H9 (cell line): ENCODE measurements at places on chromosomes 12 and 14. TPM values are rescaled to one million over a fixed set of nuclear protein-coding genes. Genes with fewer than 3 reads are reported as not detected.

Gene ANGEL1
- 21.5 TPM in 2 replicates for total RNA-seq

Gene FLRT2
- total RNA-seq, result 2.8 and 3.3 TPM in 2 replicates

Gene TSPAN8
- total RNA-seq, result not detected in 2 replicates

Gene CPNE8
- total RNA-seq, result 1.9 and 2.4 TPM in 2 replicates

Gene NPFF
- not detected in 2 replicates for total RNA-seq

Gene GPR65
- total RNA-seq, result not detected in 2 replicates

GRCh38 chr12:52164624-52165023 is 27.2 kb downstream of the KRT80 start:
- H3K27me3 ChIP-seq, result no peaks in the 10 kb centered on the region
- no peak overlapping the region for H3K4me3 ChIP-seq
- H3K36me3 ChIP-seq, result no peaks in the 10 kb centered on the region

DNA sequence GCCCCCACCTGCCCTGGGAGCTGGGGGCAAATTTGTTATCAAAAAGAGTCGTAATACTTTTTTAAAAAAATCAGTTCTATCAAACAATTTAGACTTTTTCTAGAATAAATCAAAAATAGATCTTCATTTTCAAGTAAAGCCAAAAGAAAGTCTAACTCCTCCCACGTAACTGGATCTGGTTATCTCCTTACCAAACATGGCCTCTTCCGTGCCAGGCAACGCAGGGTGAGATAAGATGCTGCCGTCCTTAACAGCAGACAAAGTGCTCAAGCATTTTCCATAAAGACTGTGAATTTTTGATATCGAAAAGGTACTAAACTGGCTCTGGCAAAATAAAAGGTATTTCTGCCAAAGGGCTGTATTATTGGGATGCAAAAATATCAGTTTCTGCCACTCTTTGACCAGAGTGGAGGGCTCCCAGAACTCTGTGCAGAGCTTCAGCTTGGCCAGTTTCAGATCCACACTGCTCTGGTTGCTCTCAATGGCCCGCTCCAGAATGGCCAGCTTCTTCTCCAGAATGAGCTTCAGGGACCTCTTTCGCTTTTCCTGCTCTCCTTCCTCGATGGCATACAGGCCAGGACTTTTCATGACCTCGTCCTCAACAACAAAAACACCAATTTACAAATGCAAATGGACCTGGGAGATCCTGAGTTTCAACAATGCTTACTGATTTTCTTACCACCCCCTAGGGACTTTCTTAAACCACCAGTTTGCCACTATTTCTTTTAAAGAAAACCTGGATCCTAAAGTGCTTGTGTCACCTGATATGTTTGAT is 29.0 kb downstream of the NRDE2 start:
- H3K27ac ChIP-seq, result peak overlapping the region; percentile 55
- H3K4me1 ChIP-seq, result peaks cover 14% of the 10 kb centered on the region; the same call in 1 of the 2 replicates
- no peak for DNase-seq
- peaks cover 11% of the 10 kb centered on the region; the same call in 2 of the 3 replicates for H3K36me3 ChIP-seq

- H3K36me3 ChIP-seq, result 0 out of 2 replicates have a peak, but pooled peaks cover 4% of the 10 kb centered on the region
- H3K4me1 ChIP-seq, result no peaks in the 10 kb centered on the region
- DNase-seq, result peak; percentile 30
- no peak overlapping the region for H3K27ac ChIP-seq
- H3K27me3 ChIP-seq, result no peaks in the 10 kb centered on the region; the same call in 1 of the 2 replicates
- H3K4me3 ChIP-seq, result no peak overlapping the region
Measured at GRCh38 chr12:131675126-131676080, 35.5 kb upstream of the SFSWAP start.

DNA sequence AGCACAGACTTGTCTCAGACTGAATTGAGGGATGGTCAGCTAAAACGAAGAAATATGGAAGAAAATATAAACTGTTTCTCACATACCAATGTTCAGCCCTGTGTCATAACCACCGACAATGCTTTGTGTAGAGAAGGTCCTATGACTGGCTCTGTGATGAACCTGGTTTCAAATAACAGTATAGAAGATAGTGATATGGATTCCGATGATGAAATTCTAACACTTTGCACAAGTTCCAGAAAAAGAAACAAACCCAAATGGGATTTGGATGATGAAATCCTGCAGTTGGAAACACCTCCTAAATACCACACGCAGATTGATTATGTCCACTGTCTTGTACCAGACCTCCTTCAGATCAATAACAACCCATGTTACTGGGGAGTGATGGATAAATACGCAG is 7.9 kb upstream of the MAPK1IP1L start:
- DNase-seq, result no peak
- no peak overlapping the region for H3K4me3 ChIP-seq
- no peaks in the 10 kb centered on the region for H3K4me1 ChIP-seq
- no peaks in the 10 kb centered on the region for H3K27me3 ChIP-seq
- H3K27ac ChIP-seq, result no peak overlapping the region
- peaks cover 17% of the 10 kb centered on the region; the same call in 2 of the 3 replicates for H3K36me3 ChIP-seq

GRCh38 chr12:92300777-92301176 is 155.1 kb upstream of the BTG1 start:
- H3K27ac ChIP-seq, result no peak overlapping the region
- H3K4me1 ChIP-seq, result peaks cover 3% of the 10 kb centered on the region; the same call in 1 of the 2 replicates
- H3K36me3 ChIP-seq, result no peaks in the 10 kb centered on the region
- no peak overlapping the region for H3K4me3 ChIP-seq
- no peaks in the 10 kb centered on the region for H3K27me3 ChIP-seq

- no peak overlapping the region for H3K27ac ChIP-seq
- DNase-seq, result no peak
- H3K27me3 ChIP-seq, result peaks cover 6% of the 10 kb centered on the region; the same call in 1 of the 2 replicates
- H3K4me1 ChIP-seq, result no peaks in the 10 kb centered on the region
- H3K4me3 ChIP-seq, result no peak overlapping the region
Measured at GRCh38 chr14:64885559-64885958, 5.9 kb upstream of the SPTB start.

DNA sequence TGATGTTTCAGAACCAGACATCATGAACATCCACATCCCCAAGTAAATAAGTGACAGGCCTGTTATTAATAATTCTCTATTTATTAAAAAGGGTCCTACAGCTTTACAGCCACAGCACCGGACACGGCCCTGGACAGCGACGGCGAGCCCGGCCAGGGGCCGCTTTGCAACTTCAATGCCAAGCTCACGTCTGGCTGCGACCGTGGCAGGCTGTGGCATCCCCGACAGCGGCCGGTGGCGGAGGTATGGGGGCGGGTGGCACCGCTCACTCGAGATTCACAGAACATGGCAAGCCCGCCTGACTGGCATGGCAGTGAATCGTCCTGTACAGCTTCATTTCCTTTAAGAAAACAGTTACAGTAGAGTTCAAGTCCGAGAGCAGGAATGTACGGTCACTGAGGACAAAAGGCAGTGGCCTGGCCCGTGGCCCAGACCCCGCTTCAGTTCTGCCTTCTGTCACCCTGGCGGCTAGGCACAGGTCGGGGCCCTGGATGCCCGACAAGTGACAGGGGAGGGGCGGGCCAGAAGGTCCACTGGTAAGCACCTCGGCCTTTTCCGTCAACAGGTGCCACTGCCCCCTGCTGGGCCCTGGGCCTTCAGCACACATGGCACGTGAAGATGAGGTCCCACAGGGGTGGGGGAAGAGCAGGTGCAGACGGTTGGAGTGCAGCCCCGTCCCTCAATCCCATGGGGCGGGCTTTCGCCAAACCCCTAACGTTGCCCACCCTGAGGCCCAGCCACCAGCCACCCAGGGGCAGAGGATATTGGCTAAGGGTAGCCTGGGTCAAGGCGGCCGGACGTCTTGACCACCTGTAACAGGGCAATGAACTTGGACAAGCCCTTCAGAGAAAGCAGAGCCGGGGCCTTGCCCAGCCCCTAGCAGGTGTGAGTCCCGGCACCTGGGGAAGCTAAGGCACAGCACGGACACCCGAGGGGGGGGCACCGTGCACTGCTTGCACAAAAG is 30.3 kb downstream of the HIP1R start:
- H3K36me3 ChIP-seq, result peaks cover 32% of the 10 kb centered on the region
- H3K4me1 ChIP-seq, result no peaks in the 10 kb centered on the region
- no peak overlapping the region for H3K27ac ChIP-seq
- no peak for DNase-seq

DNA sequence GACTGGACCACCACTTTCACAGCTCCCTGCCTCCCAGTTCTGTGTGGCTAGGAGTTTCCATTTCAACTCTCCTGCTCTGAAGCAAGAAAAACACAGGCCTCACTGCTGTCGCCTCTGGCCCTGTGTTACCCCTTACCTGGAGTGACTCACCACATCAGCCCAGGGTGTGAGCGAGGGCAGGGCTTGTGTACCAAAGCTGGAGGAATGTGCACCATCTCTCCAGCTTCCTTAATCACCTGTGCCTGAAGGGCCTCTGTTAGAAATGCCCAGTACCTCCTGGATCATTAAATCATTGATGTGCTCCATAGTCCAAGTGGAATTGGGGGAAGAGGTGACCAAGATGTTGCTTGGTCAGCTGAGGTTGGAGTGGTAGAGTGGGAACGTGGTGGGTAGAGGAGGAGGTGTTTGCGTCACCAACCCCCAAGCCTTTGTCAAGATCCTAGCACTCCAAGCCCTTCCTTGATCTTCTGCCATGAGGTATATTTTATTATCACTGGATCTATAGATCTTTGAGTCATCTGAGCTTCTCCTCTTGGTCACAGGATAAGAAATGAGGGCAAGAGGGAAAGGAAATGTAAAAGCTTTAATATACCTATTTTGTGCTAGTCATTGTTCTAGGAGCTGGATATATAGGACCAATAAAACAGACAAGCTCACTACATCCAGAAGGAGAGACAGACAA is 51.3 kb downstream of the SSPN start:
- peaks cover 12% of the 10 kb centered on the region for H3K36me3 ChIP-seq
- H3K27ac ChIP-seq, result no peak overlapping the region
- no peaks in the 10 kb centered on the region for H3K4me1 ChIP-seq
- no peak overlapping the region for H3K4me3 ChIP-seq
- no peak for DNase-seq
- H3K27me3 ChIP-seq, result no peaks in the 10 kb centered on the region

GRCh38 chr14:96717116-96717515 is 80.1 kb upstream of the VRK1 start:
- no peak overlapping the region for H3K27ac ChIP-seq
- H3K36me3 ChIP-seq, result no peaks in the 10 kb centered on the region
- H3K4me3 ChIP-seq, result no peak overlapping the region

DNA sequence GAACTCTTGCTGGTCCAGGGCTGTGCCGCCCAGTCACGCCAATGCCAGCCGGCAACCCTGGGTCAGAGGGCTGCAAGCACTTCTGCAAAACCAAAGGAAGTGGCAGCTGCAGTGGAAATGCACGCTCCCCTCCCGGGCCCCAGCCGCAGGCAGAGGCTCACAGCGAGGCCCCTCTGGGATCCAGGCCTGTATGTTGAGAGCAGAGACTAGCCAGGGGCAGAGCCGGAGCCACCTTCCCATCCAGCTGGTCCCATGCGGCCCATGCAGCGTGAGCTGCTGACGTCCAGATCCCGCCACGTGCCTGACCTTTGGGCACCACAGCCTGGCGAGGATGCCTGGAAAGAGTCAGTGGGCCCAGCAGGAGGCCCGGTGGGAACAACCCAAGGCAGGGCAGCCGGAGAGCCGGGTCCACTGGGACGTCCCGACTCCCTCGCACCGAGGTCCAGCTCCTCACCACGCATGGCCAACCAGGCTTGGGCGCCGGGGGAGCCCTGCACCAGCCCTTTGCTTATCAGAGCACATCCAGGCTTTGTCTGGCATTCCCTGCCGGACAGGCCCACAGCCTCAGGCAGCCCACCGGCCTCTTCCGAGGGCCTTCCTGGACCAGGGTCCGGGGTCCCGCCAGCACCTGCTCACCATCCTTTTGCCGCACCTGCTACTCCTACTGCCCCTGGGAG is 4.3 kb downstream of the GPR132 start:
- H3K36me3 ChIP-seq, result no peaks in the 10 kb centered on the region
- no peaks in the 10 kb centered on the region for H3K4me1 ChIP-seq
- no peak overlapping the region for H3K4me3 ChIP-seq
- no peak overlapping the region for H3K27ac ChIP-seq
- H3K27me3 ChIP-seq, result peaks cover under 1% of the 10 kb centered on the region; the same call in 1 of the 2 replicates

DNA sequence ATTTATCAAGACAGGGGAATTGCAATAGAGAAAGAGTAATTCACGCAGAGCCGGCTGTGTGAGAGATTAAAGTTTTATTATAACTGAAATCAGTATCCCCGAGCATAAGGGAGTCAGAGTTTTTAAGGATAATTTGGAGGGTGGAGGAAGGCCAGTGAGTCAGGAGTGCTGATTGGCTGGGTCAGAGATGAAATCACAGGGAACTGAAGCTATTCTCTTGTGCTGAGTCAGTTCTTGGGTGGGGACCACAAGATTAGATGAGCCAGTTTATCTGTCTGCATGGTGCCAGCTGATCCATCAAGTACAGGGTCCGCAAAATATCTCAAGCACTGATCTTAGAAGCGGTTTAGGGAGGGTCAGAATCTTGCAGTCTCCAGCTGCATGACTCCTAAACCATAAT is 96.6 kb downstream of the CCDC60 start:
- DNase-seq, result no peak
- H3K4me1 ChIP-seq, result no peaks in the 10 kb centered on the region
- H3K36me3 ChIP-seq, result no peaks in the 10 kb centered on the region
- H3K27ac ChIP-seq, result no peak overlapping the region
- no peaks in the 10 kb centered on the region for H3K27me3 ChIP-seq

GRCh38 chr12:86914721-86915120 is 658.5 kb upstream of the MGAT4C start:
- no peaks in the 10 kb centered on the region for H3K27me3 ChIP-seq
- peaks cover 24% of the 10 kb centered on the region for H3K36me3 ChIP-seq
- H3K4me1 ChIP-seq, result no peaks in the 10 kb centered on the region
- no peak for DNase-seq

GRCh38 chr12:112875608-112876007 is 31.2 kb upstream of the OAS1 start:
- no peaks in the 10 kb centered on the region for H3K36me3 ChIP-seq
- no peaks in the 10 kb centered on the region for H3K4me1 ChIP-seq
- H3K4me3 ChIP-seq, result no peak overlapping the region
- H3K27ac ChIP-seq, result no peak overlapping the region
- H3K27me3 ChIP-seq, result no peaks in the 10 kb centered on the region

DNA sequence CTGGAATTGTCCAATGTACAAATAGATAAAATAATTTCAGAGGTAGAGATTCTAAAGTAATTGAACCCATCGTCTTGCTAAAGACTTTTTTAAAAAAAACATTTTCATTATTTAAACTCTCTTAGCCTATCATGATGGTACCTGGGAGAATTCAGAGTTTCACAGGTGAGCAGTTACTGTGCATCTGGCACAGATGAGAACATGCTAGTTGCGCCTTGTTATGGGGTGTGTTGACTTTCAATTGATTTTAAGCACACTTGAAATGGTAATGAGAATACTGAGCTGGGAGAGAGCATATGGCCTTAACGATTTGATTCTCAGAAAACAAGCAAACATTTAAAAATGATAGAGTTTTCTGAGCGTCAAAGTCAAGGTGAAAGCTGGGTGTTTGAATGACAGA is 66.6 kb downstream of the FLRT2 start:
- H3K4me3 ChIP-seq, result no peak overlapping the region
- no peaks in the 10 kb centered on the region for H3K27me3 ChIP-seq
- H3K4me1 ChIP-seq, result 0 out of 2 replicates have a peak, but pooled peaks cover 2% of the 10 kb centered on the region
- no peaks in the 10 kb centered on the region for H3K36me3 ChIP-seq

- H3K4me3 ChIP-seq, result no peak overlapping the region
- no peaks in the 10 kb centered on the region for H3K4me1 ChIP-seq
- no peak overlapping the region for H3K27ac ChIP-seq
Measured at GRCh38 chr12:41367726-41368405, 179.7 kb downstream of the PDZRN4 start.

GRCh38 chr12:68856510-68856909 is 48.5 kb downstream of the MDM2 start:
- no peaks in the 10 kb centered on the region for H3K27me3 ChIP-seq
- H3K4me3 ChIP-seq, result no peak overlapping the region
- H3K36me3 ChIP-seq, result no peaks in the 10 kb centered on the region
